ENCODE measurements at places on chromosomes 2 and 18.

DNA sequence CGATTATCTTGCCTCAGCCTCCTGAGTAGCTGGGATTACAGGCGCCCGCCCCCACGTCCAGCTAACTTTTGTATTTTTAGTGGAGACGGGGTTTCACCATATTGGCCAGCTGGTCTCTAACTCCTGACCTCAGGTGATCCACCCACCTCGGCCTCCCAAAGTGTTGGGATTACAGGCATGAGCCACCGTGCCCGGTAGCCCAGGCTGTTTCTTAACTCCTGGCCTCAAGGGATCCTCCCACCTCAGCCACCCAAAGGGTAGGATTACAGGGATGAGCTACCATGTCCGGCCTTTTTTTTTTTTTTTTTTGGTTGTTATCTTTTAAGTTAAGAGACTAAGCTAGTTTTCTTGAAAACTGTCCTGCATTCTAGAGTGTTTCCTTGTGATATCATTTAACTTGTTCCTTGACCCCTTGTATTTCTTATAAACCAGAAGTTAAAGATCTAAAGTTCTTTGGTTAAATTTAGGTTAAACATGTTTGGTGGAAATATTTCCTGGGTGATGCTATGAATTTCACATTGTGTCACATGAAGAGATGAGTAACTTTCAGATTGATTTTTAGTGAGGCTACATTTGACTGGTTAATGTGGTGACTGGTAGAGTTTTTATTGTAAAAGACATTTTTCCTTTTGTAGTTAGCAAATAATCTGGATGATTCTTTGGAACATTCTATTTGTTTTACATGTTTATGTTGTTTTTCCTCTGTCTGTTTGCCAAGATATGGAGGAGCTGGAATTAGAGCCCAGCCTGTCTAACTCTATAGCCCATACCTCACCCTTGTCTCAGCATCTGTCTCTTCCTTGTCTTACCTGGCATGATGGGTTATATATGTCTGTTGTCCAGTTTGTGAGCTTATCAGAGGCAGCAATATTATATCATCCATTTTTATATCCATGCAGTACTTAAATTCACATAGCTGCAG, 5.2 kb downstream of the NCAPH start:
- peak; percentile 27 for DNase-seq

DNA sequence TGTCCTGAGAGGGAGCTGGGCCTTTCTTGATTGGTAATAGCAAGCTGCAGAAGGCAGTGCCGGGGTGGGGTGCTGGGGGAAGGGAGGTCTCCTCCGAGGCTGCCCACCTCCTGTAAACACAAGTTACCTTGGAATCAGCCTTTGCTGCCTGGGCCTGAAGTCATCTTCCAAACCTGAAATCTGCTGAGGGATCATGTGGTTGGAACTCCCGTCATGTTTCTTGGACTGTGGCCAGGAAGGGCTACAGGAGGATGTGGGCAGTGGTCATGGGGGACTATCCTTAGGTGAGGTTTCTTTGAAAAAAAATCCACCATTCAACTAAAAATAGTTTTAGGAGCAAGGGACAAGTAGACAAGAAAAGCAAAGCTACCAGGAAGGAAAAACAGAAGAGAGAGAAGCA, 74.2 kb downstream of the CDK15 start:
- DNase-seq, result peak; percentile 53

- DNase-seq, result no peak
Observed at GRCh38 chr2:120847700-120848321, 112.1 kb downstream of the GLI2 start.

DNA sequence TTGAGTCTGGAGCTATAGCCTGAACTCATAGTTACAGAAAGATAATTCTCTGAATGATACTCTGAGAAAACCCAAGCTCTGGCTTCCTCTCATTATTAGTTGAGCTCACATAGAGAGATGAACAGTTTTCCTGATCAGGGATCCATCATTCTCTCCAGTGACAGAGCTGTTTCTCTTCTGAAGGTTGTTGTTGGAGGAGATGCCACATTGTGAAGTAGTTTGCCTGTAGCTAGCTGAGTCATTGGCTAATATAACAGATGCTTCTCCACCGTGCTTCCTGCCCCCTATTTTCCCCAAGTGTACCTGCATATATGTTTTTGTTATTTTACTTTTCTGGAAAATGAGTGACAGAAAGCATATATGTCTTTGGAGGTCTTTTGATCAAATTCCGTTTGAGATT, 64.6 kb downstream of the OSBPL6 start:
- DNase-seq, result no peak

- peak; percentile 75 for DNase-seq
Observed at GRCh38 chr2:190947141-190947540, 66.5 kb downstream of the GLS start.

DNA sequence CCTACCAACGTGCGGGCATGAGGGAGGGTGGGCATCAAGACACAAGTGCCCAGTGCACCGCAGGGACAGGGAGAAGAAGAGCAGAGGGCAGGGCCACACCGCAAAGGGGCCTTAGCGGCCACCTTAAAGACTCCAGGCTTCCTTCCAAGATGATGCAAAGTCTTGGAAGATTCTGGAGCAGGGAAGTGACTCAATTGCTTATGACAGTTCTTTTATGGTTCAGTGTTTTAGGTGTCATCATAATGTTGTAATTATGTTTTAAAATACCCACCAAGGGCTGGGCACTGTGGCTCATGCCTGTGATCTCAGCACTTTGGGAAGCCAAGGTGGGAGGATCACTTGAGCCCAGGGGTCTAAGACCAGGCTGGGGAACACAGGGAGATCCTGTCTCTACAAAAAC, 44.5 kb upstream of the SEMA4C start:
- peak; percentile 63 for DNase-seq
